NCI-H1417 (cell line): ENCODE measurements at places on chromosomes 12 and 14.

GRCh38 chr12:33988197-33988805 is 34.0 kb upstream of the ALG10 start:
- DNase-seq = no peak

- DNase-seq = no peak
Measured at GRCh38 chr14:31230573-31230958, 23.0 kb upstream of the HECTD1 start.

DNA sequence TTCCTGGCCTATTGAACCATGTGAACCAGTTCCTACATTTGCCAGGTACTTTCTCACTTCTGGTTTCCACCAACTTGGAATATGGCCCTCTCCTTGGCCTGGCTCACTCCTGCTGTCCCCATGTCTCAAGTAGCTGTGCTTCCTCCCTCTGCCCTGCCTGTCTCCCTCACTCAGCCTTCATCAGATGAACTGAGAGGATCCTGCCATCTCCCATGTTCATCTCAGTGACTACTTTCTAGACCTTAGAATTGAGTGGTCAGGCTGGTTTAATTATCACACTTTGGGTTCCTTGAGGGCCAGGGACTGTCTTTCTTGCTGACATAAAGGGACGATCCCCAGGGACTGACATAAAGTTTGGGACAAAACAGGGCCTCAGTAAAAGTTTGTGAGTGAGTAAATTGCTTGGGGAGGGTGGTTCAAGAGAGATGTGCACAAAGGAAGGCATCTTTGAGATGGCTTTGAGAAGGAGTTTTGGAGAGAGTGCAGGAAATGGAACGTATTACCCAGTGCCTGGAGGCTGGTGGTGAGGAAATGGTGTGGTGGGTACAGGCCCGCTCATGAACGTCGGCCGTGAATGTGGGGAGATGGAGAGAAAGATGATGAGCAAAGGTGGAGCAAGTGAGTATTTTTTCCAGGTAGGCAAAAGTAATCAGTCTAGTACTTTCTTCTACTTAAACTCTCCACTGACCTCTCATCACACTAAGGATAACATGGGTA is 20.8 kb downstream of the DYRK2 start:
- DNase-seq = no peak

DNA sequence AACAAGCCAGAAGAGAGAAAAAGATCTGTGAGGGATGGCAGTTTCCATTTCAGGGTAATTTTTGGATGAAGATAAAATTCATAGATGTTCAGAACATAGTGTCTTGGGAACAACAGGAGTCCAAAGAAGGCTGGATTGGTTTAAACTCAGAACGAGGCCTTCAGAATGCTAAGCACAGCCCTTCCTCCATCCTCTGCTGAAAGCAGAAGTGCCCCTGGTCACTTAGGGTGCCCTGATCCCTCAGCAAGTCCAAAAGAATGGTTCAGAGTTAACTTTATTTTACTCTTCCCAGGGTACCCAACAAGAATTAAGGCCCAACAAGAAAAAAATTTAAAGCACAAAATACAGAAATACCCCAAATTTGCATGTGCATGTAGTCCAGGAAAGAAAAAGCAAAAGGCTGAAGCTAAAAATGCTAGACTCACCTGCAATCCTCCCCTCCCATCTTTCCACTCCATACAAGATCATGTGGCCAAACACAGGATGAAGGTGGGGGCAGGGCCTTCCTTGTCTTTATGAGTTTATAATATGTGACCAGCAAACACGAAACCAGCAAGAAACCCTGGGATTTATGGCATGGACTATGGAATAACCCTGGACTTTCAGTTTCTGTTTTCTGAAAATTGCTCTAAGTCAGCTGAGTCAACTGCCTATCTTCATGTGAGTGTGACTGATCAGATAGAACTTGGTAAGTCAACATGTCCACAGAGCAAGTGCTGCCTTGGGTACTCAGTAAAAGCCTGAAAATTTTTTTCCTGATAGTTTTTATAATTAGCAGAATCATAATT is 21.2 kb downstream of the MAX start:
- no peak for DNase-seq

GRCh38 chr12:118288174-118288573 is 84.5 kb downstream of the TAOK3 start:
- DNase-seq = no peak

GRCh38 chr12:50482571-50482970 is 22.2 kb upstream of the DIP2B start:
- no peak for DNase-seq

DNA sequence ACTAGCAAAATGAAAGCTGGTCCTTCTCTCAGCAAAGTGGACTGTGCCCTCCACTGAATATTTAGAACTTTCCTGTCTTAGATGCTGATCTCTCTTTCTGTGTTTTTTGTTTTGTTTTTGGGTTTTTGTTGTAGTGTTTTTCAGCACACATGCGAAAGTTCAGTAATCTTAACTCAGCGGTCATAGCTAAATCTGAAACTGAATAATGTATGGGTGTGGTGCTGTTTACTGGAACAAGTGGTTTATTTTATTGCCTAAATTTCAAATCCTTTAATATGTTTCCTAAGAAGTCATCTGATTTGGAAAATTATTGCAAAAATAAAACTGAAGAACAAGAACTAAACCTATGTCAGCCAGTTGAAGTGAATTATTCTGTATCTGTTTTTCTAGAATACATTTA is 116.0 kb upstream of the LRIG3 start:
- no peak for DNase-seq

DNA sequence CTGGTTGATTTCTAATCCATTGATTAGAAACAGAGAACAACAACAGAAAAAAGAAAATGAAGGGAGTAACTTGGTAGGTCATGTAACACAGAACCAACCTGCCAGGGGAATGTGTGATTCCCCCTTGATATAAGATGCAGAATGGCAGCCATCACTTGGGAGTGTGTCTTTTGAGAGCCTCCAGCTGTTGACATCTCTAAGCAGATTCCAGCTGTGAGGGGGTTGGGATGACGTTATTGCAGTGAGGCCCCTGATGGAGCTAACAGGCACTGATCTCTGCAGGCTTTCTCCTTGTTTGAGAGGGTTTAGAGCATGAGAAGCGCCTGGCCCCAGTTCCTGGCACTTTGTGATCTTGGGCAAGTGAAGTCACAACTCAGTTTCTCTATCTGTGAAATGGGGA is 124.9 kb downstream of the PELI2 start:
- DNase-seq = no peak
